Bladder microvascular endothelial cell (primary cell): ENCODE measurements at places on chromosomes 4 and X. TPM values are rescaled to one million over a fixed set of nuclear protein-coding genes. Genes with fewer than 3 reads are reported as not detected.

CYLC1 gene
- total RNA-seq: not detected in 2 replicates

CCNA2 gene
- total RNA-seq: 32.5 and 59.1 TPM in 2 replicates

LUZP4 gene
- total RNA-seq: not detected in 2 replicates

GAGE12H gene
- not detected in 2 replicates for total RNA-seq

RPS6KA6 gene
- total RNA-seq: under 0.01 and 0.94 TPM in 2 replicates

ANXA3 gene
- total RNA-seq: 168 and 189 TPM in 2 replicates
